ENCODE measurements at places on chromosomes 3 and 15. TPM values are rescaled to one million over a fixed set of nuclear protein-coding genes. Genes with fewer than 3 reads are reported as not detected.

The OR4M2 gene
- total RNA-seq = not detected

The SLC6A1 gene
- under 0.01 TPM for total RNA-seq

The RLBP1 gene
- not detected for total RNA-seq

The PLIN1 gene
- total RNA-seq = 0.50 TPM

The RPL4 gene
- 4,330 TPM for total RNA-seq

The RBP2 gene
- not detected for total RNA-seq

The CPNE9 gene
- total RNA-seq = not detected

The MKRN3 gene
- total RNA-seq = 3.0 TPM

The ITPKA gene
- total RNA-seq = 5.5 TPM

The KIAA1143 gene
- 17.7 TPM for total RNA-seq

The ATP1B3 gene
- total RNA-seq = 69.5 TPM

The EDC3 gene
- total RNA-seq = 12.8 TPM

The B4GALT4 gene
- 19.6 TPM for total RNA-seq

The NR2E3 gene
- total RNA-seq = not detected

The CMTM8 gene
- total RNA-seq = 0.17 TPM

The GPR171 gene
- total RNA-seq = not detected

The SCG5 gene
- total RNA-seq = 15.3 TPM

The TMED3 gene
- 121 TPM for total RNA-seq

The LMAN1L gene
- total RNA-seq = 0.15 TPM

The IDH2 gene
- total RNA-seq = 48.8 TPM

The SLC28A2 gene
- total RNA-seq = not detected
